NCI-H69 (cell line): ENCODE measurements at places on chromosomes 5 and 9.
A peak's percentile ranks its signal among the peaks of the same experiment; 100 is the strongest.

DNA sequence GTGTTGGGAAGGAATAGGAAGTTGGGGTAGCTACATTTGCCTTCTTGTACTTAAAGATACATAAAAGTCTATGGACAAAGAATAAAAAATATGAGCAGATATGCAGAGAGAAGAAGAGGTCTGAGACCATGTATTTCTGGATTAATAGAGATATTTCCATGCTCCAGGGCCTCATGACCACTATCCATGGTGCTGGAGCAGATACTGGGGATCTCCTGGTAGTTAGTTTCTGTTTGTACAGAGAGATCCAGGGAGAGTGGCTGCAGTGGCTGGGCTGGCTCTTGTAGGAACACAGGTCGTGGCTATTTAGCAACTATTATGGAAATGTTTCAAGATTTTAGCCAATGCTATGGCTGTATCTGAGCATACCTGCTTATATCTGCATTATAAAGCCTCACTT, 184.2 kb upstream of the TMEM161B start:
- DNase-seq, result no peak

- DNase-seq, result no peak
Measured at GRCh38 chr5:17400724-17401469, 97.1 kb upstream of the TAF11L2 start.

DNA sequence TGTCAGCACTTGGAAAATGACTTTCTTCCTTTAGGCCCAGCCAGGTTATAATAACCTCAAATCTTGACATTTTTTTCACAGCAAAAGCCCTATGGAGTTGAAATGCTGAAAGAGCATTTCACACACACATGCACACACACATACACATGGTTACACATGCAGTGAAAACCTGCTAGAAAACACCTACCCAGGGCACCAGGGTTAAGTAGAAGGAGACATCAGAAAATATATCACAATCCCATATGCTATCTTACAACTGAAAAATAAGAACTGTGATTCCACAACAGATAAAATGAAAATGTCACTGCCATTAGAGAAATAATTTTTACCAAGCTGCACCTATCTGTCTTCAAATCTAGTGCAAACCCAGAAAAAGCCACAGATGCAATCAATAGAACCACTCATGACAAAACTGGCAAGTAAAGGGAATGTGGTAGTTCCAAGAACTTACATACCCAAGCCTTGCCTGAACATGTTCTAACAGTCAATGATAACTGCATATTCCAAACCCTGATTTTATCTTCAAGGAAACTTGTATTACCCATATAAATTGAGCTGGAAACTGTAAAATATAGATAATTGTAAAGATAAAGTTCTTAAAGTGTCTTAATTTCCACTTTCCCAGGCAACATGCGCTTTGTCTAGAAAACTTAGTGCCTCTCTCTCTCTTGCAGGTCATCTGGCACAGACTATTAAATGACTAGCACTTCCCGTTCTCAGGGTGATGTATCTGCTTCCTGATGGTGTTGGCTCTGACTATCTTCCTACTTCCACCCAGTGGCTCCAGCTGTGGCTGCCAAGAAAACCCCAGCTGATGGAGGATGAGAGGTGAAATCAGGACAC, 250.2 kb upstream of the PTGER4 start:
- DNase-seq, result no peak

DNA sequence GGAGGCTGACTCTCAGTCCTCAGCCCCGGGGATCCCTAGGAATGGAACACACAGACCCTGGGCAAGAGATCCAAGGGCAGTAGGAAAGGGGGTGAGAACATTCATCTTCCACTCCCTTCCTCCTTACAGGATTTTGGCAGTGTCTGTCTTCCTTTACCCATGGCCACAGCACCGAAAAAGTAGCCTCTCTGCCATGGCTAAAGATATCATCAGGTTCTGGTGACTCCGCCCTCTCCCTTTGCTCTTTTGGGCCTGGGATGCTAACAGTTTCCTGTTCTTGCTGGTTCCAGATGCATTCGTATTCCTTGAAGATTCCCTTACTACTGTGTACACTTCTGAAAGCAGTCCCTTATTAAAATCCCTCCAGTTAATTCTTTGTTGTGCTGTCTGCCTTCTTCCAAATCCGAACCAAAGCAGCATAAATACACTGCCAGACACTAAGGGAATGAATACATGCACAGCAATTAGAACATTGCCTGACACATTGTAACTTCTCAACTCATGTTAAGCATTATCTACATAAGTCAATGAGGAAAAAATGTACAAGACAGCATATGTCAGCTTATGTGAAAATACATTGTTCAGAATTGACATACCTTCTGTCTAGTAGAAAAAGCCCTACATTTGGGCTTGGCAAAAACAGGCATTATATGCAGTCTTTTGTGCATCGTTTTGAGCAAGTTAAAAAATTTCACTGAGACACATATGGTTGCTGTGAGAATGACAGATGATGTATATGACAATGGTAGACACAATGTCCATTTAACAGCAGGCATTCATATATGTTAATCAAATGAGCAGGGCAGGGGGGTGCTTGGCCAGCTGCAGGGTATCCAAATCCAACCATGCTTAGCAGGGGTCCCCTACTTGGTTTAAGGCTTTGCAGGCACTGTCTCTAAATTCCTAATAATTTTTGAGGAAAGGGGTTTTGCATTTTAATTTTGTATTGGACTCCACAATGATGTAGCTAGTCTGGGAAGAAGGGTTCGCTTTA, 58.8 kb upstream of the RAI14 start:
- peak; percentile 79 for DNase-seq

DNA sequence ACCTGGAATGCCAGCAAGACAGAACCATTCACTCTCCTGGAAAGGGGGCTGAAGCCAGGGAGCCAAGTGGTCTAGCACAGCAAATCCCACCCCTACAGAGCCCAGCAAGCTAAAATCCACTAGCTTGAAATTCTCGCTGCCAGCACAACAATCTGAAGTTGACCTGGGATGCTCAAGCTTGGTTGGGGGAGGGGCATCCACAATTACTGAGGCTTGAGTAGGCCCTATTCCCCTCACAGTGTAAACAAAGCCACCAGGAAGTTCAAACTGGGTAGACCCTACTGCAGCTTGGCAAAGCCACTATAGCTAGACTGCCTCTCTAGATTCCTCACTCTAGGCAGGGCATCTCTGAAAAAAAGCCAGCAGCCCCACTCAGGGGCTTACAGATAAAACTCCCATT, 17.3 kb downstream of the RIGI start:
- peak; percentile 27 for DNase-seq

DNA sequence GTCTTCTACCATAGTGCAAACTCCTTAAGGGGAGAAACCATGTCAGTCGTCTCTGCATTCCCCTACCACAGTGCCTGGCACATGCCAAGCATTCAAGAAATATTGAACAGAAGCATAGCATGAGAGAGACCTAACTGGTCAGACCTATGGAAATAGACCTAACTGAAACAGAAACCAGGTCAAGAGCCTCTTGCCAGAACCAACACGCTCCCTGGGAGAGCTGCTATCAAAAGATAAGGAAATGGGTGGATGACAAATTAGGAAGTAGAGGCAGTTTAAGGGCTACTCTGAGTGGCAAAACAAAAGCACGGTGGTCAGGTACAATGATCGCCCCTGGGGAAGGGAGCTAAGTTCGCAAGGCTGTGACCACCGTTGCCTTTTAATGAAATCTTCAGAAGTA, 66.0 kb upstream of the SMIM15 start:
- no peak for DNase-seq

- peak; percentile 28 for DNase-seq
Measured at GRCh38 chr5:57175551-57176309, 1.9 kb downstream of the GPBP1 start.
